ENCODE measurements at places on chromosomes 13 and 19.

DNA sequence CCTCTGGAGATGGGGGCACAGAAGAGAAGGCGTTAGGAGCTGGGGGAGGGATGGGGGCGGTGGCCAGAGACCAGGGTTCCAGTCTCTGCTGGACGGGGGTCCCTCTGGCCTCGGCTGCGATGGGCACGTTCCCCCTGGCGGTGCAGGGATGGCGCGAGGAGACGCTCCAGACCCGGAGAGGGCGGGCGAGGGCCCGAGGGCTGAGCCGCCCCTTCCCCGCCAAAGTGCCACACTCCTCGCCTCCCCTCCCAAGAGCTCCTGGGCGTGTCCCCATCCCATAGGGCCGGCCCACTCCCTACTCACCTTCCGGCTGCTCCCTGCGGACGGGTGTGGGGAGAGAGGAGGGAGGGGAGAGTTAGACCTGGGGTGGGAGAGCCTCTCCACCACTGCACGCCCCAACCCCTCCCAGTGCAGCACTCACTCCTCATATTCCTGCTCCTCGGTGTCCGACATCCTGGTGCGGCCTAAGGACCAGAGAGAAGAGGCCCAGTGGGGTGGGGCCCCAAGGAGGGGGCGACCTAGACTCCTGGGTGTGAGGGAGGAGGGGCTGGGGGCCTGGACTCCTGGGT is 2.2 kb downstream of the TNNT1 start:
- no peak for DNase-seq

- no peak for DNase-seq
These were observed 37.5 kb downstream of the RFC3 start for GRCh38 chr13:33855371-33855895.

- DNase-seq, result peak; percentile 32
These were observed 125.7 kb downstream of the TNFRSF19 start for GRCh38 chr13:23695711-23696464.

- DNase-seq, result no peak
These were observed 2.0 kb downstream of the ZNF57 start for GRCh38 chr19:2902590-2903218.

DNA sequence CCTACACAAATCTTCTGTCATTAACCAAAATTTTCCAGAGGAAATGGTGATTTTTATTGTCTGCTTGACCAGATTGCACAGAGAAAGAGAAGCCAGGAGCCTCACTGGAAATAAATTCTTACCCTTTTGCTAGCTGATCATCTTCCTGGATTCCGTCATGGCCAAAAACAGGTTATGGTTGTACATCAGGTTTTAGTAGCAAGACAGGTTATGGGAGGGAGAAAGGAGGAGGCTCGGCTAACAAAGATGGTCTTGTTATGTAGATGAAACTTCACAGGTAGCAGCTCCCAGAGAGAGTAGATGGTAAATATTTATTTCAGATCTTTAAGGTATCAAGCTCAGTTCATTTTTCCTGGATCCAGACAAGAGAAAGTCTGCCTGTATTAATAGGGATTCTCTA is 19.7 kb upstream of the CEACAM3 start:
- DNase-seq, result no peak
